ENCODE measurements at places on chromosomes 13 and 19. TPM values are rescaled to one million over a fixed set of nuclear protein-coding genes. Genes with fewer than 3 reads are reported as not detected.

DNA sequence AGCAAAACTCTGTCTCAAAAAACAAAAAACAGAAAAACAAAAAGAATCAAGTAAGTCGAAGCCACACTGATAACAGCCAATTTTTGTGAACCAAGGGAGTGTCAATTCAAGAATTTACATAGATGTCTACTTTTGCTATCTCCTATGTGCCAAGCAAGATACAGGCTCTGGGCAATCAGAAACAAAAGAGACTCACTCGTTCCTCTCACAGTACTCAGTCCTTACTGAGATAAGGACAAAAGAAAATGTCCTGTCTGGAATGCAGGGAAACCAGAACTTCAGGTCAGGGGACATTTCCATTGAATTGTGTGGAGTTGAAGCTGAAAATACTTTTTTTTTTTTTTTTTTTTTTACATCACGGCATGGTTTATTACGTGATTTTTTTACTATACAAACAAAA, 53.0 kb downstream of the NLRP12 start:
- no peak for DNase-seq

DNA sequence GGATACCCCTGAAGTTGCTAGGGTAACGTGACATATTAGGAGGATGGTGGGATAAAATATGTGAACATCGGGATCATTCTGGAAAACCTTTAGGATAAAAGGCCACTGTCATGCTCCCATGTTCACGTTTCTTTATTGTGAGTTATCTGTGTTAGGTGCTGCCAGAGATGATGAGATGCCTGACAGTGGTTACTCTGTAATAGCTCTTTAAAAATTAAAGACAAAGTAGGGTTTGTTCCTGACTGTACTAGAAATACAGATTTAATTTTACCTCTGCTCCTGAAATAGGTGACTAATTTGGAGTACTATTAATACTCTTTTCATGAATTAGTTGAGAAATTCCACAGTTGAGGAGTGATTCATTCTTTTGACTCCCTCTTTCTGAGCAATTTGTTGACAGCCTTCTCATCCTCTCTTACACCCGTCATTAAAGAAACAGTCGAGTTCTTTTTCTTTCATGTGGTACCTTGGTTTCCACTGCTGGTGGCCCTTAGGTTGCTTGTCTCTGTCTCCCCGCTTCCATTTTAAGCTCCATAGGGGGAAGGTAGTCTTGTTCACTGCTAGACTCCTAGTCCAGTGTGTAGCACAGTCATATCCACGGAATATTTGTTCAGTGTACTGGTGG, 28.4 kb downstream of the SAE1 start:
- no peak for DNase-seq

DNA sequence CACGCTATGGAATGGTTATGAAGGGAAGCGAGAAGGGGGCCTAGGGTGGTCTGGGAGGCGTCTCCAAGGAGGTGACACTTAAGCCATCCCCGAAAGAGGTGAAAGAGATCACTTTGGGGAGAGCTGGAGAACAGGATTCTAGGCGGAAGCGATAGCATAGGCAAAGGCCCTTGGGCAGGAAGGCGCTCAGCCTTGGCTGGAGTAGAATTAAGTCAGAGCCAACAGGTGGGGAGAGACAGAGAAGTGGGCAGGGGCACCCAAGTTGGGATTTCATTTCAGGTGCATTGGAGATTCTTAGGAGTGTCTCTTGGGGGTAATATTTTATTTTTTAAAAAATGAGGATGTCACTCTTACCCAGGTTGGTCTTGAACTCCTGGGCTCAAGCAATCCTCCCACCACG, 9.6 kb downstream of the SNRPD2 start:
- no peak for DNase-seq

DNA sequence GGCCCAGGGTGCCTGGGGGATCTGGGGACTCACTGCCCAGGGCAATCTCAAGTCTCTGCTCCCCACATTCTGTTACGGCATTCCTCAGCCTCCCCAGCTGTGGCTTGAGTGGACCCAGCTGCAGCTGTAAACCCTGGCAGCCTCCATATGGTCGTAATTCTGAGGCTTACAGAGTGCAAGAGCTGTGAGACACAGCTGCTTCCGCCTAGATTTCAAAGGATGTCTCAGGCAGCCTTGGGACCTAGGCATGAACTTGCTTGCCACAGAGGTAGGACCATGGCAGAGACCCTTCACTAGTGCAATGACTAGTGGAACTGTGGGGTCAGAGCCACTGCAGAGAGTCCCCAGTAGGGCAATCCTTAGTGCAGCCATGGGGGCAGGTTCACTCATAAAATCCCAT, 297.5 kb downstream of the ENOX1 start:
- DNase-seq: peak; percentile 10

DNA sequence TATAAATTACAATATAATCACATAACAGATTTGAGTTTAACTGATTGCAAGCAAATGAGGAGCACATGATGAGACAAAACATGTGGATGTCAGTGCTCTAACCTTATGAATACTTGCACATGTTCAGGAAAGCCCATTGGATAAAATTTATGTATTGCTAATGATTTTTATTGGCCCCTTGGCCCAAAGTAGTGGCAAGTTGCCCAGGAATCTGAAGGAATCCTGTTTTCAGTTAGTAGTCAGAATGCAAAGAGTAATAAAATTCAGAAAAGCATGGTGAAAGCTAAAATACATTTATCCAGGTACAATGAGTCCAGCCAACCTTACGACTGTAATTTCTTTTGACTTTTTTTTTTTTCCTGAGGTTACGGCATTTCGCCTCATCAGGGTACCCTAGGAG, 1539.4 kb downstream of the EFNB2 start:
- no peak for DNase-seq

DNA sequence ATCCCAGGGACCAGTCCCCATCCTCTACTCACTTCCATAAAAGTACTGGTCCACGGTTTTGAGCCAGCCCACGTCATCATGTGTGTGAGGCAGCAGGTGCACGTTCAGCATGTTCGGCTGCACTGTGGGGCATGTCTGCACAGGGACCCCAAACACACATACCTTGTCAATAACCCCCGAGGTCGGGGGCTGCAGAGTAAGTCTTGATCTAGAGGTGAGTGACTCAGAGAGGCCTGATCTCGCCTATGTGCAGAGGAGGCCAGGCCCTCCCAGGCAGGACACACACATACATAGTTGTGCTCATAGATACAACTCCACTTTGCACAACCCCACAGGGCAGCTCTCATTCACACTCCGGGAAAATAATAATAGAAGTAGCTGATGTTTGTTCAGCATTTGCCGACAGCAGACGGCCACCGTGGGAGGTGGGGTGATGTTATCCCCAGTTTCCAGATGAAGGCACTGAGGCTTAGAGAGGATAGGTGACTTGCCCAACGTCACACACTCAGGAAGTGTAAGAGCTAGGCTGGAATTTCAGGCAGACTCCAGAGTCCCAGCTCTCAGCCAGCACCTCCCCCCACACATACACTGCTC, 774 bp downstream of the MAN2B1 start:
- DNase-seq: no peak

DNA sequence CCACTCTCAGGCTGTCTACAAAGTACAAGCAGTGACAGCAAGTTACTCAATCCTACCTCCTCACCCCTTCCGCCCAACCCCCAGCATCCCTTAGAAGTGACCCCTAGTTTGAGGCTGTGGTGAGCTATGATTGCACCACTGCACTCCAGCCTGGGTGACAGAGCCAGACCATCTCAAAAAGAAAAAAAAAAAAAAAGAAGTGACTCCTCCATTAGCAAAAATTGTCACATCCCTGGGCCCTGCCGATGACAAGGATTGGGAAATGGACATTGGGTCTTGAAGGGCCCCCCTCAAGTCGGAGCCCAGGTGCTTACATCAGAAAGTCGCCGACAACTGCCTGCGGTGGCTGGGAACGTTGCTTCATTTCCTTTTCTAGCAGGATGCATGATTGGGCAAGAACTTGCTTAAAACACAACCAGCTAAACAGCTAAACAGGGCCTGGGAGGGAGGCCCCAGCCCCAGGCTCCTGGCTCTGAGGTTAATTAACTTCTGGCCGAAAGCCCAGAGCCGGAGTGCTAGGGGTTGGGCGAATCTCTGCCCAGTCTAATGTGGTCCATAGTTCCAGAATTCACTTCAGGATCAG, 15.3 kb downstream of the RAB3D start:
- DNase-seq: peak; percentile 72

SELENOW gene
- 323 TPM for total RNA-seq

SLC25A41 gene
- total RNA-seq: 0.47 TPM

SHKBP1 gene
- 64.3 TPM for total RNA-seq

MVB12A gene
- 60.7 TPM for total RNA-seq

GRCh38 chr13:111006506-111007031, 91.7 kb upstream of the ANKRD10 start:
- DNase-seq: peak; percentile 65

DNA sequence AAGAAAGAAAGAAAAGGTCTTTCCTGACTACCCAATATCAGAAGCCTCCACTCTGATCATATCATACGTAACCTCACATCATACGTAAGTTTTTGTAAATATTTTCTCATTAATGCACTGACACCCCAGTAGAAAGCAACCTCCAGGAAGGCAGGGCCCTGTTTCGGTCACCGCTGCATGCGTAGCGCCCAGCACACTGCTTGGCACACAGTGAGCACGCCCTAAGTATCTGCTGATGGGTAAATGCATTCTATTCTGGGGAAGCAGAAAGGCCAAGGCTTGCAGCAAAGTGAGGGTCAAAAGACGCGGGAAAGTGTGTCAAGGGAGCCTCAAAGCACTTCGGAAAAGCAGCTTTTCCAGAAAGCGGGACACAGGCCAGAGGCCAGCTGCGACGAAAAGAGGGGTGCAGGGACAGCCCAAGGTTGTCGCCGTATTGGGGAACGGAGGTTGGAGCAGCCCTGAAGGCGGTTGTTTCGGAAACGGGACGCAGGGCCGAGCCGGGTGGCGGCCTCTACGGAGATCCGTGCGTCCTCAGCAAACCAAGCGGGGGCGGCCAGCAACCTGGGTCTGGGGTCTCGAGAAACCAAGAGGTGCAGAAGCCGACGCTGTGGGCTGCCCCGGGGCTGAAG, 463 bp downstream of the SUGP1 start:
- DNase-seq: no peak

GRCh38 chr13:111325146-111325890, 4.9 kb downstream of the TEX29 start:
- no peak for DNase-seq

GRCh38 chr19:5948752-5949564, 29.0 kb downstream of the RANBP3 start:
- DNase-seq: peak; percentile 54

DNA sequence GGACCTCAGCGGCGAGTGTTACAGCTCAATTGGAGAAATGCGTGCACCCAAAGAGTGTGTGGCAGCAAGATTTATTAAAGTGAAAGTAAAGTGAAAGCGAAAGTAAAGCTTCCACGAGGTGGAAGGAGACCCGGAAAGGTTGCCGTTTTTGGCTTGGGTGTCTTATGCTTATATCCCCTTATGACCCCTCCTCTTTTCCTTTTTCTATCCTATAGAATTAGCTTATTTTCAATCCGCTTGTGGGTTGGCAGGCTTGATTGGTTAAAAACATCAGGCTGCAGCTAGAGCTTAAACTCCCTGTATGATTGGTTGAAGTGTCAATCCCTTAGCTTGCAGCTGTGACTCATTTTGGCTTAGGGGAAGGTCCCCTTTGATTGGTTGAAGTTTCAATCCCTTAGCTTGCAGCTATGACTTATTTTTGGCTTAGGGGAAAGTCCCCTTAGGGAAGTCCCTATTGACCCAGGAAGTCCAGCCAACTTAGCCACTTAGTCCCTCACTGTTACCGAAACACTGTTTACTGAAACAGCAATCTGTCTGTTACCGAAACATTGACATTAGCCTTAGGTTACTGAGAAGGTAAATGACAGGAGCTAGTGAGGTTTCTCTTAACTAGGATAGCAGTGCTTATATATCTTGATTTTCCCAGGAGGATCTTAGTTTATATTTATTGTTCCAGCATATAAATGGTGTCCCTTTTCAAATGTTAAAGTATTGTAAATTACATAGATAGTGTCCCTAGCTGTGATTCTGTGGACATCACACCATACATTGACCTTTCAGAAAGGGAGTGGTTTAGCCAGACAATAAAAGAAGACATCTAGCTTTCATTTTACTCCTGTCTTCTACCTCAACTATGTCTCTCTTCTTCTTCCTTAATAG, 575.8 kb downstream of the DACH1 start:
- DNase-seq: peak; percentile 27

GRCh38 chr19:38394488-38394887, 6.0 kb downstream of the SPRED3 start:
- no peak for DNase-seq

- no peak for DNase-seq
Observed at GRCh38 chr19:16190736-16191135, 5.5 kb downstream of the FAM32A start.

GRCh38 chr13:105816994-105817393, 718.5 kb downstream of the EFNB2 start:
- no peak for DNase-seq

- DNase-seq: no peak
Observed at GRCh38 chr19:13622766-13623715, 116.8 kb upstream of the CACNA1A start.

- peak; percentile 59 for DNase-seq
Observed at GRCh38 chr19:4379383-4380253, 20.7 kb downstream of the SH3GL1 start.

DNA sequence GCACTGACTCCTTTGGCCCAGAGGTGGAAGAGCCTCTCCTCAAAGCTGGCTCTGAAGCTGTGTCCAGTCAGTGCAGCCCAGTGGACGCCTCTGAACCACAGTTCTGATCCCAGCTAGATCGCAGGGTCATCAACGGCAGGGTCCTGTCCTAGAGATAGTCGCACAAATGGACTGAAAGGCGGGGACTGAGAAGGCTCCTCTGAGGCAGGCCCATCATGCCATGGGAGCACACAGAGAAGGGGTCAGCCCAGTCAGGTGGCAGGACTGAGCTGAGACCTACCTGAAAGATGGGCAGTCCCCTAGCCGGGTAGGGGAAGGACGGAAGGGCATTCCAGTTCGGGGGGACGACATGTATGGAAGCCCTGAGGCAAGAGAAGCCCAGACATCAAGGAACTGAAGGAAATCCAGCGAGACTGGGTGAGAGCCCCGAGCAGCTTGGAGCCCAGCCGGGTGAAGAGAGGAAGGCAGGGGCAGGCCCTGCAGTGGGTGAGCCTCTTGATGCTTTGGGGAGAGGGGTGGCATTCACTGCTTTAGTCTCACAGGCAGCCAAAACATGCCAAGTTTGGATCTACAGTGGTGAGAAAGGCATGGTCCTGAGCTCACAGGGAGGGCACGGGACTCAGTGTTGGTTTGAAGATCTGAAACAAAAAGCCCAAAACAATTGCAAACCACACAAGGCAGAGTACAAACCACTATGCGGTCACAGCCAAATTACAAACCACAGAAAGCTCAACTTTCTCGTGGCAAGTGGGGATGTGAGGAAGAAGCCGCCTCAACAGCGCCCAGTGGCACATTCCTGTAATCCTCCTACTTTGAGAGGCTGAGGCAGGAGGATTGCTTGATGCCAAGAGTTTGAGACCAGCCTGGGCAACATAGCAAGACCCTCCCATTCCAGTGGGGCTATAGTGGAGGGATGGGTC, 10.0 kb downstream of the CALM3 start:
- no peak for DNase-seq

SH2D3A gene
- 52.1 TPM for total RNA-seq

MYH14 gene
- total RNA-seq: 653 TPM

- DNase-seq: no peak
Observed at GRCh38 chr13:95833126-95833525, 156.2 kb downstream of the DNAJC3 start.

- no peak for DNase-seq
Observed at GRCh38 chr13:113452942-113453901, at the start of gene ADPRHL1. ADPRHL1 (minus strand) TSS chr13:113453488; CDS start chr13:113453437, 51 bp downstream.
